ENCODE measurements at places on chromosomes 3 and 15.

GRCh38 chr3:114557791-114558190, 264.0 kb downstream of the TIGIT start:
- DNase-seq: no peak

DNA sequence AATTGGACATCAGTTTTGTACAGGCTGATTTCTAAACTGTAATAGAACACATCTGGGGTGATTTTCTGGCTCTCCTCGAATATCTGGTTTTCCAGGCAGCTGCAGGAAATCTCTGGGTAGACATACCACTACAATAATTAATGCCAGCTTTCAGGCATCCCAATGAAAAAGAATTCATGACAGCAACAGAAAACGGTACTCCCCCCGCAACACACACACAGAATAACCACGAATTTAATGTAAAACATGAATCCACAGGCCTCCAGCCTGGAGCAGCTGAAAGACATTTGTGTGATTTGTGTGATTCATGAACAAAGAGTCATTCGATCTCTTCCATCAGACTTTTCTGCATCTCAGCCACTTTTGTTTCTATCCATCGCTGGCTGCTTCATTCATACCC, 262.2 kb downstream of the MAGI1 start:
- no peak for DNase-seq

- DNase-seq: no peak
Measured at GRCh38 chr3:61358364-61358763, 107.1 kb upstream of the FHIT start.

DNA sequence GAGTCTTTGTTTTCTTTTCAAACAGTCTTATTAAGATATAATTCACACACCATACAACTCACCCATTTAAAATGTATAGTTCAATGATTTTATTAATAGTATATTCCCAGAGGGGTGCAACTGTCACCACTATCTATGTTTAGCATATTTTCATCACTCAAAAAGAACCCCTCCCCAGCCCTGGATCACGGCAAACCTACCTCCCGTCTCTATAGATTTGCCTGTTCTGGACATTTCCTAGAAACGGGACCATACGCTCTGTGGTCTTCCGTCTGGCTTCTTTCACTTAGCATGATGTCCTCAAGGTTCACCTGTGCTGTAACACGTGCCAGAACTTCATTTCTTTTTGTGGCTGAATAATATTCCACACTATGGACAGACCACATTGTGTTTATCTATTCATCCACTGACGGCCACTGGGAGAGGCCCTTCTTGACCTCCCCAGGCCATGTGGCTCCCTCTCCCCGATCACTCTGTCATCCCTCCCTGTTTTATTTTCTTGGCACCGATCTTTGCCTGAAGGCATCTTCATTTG, 56.4 kb downstream of the IQSEC1 start:
- DNase-seq: no peak

DNA sequence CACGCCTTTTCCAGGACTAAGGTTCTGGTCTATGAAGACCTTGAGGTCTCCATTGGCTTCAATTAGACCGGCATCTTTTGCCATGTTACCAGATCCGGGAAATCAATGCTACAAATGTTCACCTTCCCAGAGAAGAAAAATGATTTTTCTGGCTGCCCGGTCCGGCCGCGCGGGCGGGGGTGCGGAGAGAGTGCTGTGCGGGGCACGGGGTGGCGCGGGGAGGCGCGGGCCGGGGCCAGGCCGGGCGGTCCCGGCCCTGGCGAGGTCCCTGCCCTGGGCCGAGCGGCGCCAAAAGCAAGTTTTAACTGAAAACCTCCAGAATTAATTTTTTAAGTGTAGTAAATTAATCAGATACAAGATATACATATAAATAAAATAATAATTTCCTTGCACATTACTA, 128.2 kb downstream of the MINAR1 start:
- DNase-seq: no peak

DNA sequence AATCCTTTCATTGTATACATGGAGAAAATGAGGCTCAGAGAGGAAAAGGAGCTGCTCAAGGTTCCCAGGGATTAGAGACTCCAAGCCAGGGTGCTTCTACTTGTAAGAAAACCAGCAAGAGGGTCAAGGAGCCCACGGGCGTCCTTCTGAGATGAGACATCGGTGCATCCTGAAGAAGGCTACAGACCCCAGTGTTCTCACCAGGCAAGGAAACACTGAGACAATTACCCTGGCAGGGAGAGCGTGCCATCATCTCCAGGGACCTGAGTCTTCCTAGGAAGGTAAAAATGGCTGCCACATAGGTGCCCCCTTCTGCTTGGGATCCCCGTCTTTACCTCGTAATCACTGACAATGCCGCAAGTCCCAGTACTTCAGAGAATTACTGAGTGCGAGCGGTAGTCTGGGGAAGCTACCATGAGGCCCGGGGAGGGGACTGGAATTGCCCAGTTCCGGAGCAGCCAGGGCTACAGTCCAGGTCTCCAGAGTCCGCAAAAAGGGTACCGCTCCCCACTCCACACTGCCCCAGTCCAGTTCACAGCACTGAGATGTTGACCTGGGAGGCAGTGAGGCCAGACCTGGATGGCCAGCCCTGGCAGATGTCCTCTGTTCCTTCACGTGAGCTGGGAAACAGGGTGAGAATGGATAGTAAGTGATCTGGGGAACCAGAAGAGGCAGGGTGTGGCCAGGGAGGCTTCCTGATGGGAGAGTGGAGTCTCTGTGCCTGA, 164.7 kb upstream of the SMAD3 start:
- DNase-seq: no peak

- no peak for DNase-seq
Measured at GRCh38 chr3:40779039-40779438, 254.3 kb downstream of the ZNF621 start.

- no peak for DNase-seq
Measured at GRCh38 chr3:120450600-120451271, at the start of gene FSTL1. Gene FSTL1 (minus strand): TSS chr3:120450992. CDS start chr3:120450746, 246 bp downstream.

- DNase-seq: no peak
Measured at GRCh38 chr3:135239615-135239884, 444.5 kb downstream of the EPHB1 start.

DNA sequence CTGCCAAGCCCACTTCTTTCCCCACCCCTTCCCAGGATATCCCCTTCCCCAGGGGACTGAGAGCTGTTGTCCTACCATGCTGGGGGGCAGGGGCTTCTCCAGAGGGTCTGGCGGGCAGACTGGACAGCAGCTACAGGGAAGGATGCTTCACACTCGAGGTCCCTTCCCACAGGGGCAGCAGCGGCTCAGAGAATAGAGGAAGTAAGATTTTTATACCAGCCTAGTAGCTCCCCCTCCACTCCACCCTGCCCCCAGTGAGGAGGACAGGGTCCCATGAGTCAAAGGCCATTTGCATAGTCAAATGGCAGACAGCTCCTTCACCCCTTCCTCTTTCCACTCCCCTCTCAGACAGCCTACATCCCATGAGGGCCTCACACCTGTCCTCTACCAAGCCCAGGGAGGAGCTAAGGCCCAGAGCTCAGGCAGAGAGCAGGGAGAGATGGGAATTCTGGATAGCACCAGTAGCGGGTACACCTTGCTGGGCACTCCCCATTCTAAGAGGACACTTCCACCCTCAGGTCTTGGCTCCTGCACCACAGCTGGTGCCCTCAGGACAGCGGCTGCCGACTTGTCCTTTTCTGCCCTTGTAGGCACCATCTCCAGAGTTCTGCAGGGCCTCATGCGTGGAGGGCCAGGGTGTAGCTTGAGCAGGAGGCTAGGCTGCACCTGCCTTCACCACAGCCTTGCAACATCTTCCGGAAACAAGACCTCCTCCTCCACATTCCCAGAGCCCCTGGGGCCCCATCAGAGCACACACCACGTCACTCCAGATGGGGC, at the start of gene TLR9:
Gene TLR9 (minus strand): TSS at position 194 of the 777 bp plus-strand sequence. CDS start 116 bp downstream, at position 78.
- no peak for DNase-seq

DNA sequence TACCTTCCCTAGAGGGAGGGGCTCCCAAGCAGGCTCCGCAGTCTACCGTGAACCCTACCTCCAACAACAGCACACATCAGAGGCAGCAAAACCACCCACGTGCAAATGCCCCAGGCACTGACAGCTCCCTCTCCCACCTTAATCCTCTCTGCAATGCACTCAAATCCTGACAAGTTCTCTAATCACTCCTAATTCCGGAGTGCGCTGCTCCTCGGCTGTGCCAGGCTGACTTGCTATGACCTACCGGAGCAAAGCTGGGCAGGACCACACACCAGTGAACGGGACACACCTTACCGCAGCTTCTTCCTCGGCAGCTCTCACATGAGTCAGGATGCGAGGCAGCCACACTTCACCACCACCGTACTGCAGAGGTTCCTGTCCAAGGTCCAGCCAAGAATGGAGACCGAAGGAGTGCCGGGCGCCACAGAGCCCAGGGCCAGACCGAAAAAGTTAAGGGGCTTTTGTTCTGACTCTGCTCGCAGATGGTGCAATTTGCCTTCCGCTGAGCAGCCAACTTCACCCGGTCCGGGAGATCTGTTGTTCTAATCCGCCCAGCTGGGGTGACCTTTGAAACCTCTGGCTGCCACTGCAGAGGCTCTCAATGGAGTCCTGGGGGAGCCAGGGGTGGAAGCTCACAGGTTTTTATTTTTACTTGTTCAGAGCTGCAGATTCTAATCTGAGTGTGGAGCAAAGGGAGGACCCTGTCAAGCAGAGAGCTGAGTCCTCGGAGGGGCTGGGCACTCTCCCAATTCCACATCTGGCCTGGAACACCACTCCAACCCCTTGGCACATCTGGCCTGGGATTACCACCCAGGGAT, 84.4 kb downstream of the MYLK start:
- no peak for DNase-seq

DNA sequence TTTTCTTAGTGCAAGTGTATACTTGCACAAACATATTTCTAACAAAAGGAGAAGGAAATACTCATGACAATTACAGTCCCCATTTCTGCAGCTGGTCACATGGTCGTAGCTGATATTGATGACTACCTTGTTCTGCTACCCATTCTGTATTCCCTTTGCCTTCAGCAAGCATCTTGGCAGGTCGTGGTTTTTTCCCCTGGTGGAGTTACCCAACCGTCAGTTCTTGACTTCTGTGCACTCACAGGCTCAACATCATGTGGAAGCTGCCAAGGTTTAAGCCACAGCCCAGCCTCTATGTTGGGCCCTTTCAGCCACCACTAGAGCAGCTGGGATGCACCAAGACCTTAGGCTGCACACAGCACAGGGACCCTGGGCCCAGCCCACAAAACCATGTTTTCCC, 56.1 kb downstream of the VGLL3 start:
- no peak for DNase-seq

- DNase-seq: no peak
Measured at GRCh38 chr3:163605915-163606314, 1472.4 kb downstream of the SI start.

DNA sequence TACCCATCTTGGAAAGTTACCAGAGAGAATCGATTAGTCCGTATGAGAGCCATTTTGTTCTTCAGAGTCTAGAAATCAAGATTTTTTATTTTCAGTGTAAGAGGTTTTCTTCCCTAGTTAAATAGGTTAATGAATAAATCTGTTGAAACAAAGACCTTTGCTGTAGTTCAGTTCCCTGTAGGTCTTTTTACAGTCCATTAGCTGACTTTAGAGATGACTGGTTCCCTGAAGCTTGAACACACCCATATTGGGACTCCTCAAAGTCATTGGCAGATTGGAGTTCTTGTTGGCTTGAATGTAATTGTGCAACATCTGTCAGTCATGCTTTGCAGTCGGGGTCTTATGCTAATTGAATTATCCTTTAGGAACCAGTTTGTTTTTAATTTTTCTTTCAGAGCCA, 45.3 kb downstream of the SEMA6D start:
- no peak for DNase-seq

DNA sequence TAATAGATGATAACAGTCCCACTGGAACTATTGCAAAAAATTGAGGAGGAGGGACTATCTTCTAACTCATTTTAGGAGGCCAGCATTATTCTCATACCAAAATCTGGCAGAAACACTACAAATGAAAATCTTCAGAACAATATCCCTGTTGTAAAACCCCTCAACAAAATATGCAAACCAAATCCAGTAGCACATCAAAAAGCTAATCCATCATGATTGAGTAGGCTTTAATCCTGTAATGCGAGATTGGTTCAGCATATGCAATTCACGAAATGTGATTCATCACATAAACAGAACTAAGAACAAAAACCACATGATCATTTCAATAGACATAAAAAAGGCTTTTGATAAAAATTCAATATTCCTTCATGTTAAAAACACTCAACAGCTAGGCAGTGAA, 23.9 kb upstream of the PLSCR2 start:
- DNase-seq: no peak

- DNase-seq: no peak
Measured at GRCh38 chr3:189806171-189806951, 175.2 kb downstream of the TP63 start.

- no peak for DNase-seq
Measured at GRCh38 chr3:70261283-70261682, 51.2 kb downstream of the MDFIC2 start.

- DNase-seq: no peak
Measured at GRCh38 chr15:88707771-88708654, 69.2 kb downstream of the ISG20 start.

GRCh38 chr3:13440204-13440817, 20.2 kb upstream of the NUP210 start:
- DNase-seq: no peak

DNA sequence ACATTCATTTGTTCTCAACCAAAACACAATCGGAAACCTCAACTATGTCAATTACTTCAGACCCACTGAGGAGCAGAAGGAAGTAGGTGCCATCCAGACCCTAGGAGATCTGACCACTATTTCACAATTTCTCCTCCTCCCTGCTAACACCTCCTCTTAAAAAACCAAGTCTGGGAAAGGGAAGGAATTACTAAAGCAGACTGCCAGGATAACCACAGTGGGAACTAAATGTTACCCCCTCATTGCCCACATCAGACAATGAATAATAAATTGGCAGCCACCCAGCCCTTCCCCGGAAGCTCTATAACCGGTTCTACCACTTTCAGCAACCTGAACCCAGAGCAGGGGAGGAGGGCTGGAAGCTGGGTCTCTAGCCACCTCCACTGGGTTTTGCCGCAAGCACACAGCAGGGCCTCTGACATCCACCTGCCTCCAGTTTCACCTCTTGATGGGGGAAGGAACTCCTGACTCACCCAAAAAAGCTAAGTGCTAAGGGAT, 17.6 kb downstream of the C15orf62 start:
- DNase-seq: no peak

- DNase-seq: no peak
Measured at GRCh38 chr15:96693990-96694517, 363.6 kb downstream of the NR2F2 start.

DNA sequence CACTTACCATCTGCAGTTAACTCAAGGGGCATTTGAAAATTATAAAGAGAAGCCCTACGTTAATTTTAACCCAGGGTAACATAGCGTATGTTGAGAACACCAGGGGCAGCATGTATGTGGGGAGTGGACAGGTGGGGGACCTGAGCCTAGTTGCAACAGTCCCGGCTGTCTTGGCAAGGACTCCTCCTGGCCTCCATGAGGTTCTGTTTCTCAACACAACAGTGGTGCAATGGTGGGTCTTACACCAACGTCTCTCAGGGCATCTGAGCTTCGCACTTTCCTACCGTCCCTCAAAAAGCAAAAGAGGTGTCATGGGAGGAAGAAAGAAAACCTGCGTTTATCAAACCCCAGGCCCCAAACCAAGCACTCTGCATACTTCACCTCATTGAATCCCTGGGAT, 50.6 kb downstream of the MGLL start:
- no peak for DNase-seq
